ENCODE measurements at places on chromosomes 6 and 20. TPM values are rescaled to one million over a fixed set of nuclear protein-coding genes. Genes with fewer than 3 reads are reported as not detected.

Gene CTCFL
- total RNA-seq, result not detected

Gene ADGRF1
- not detected for total RNA-seq

Gene MPIG6B
- total RNA-seq, result not detected

Gene KCNK15
- 4.1 TPM for total RNA-seq

Gene MDFI
- 3.3 TPM for total RNA-seq

Measured in fibroblast of lung (primary cell).